ENCODE measurements at places on chromosomes 7 and 10.
A peak's percentile ranks its signal among the peaks of the same experiment; 100 is the strongest.

DNA sequence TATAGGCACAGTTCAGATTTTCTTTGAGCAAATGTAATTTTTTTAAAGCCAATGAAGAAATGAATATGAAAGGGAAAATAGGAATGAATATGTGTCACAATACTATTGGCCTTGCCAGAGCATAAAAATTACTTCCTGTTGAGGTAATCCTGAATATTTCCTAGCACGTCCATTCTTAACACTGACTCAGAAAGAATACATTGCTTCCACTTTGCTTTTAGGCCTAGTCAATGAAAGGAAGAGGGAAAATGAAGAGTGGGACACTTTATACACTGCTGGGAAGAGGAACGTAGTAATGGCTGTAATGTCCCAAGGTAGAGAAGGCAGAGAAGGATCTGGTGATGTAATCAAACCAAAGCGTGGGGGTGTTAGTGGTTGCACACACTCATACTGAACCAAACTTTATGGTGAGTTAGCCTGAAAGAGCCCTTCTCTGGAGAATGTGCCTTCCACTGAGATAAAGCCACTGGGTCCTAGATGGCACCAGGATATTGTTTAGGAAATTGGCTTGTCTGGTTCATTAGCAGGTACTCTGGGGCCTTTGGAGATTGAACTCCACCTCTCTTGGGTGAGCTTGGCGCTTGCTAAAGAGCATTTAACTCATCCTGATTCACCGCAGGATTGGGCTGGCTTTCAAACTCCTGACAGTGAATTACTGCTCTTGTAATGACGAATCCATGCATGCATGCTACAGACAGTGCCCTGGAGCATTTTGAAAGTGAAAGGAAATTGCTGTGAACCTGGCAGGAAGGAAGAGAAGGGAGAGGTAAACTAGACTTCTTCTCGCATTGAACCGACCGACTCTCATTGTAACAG, 254.9 kb downstream of the KIAA1217 start:
- DNase-seq, result no peak

DNA sequence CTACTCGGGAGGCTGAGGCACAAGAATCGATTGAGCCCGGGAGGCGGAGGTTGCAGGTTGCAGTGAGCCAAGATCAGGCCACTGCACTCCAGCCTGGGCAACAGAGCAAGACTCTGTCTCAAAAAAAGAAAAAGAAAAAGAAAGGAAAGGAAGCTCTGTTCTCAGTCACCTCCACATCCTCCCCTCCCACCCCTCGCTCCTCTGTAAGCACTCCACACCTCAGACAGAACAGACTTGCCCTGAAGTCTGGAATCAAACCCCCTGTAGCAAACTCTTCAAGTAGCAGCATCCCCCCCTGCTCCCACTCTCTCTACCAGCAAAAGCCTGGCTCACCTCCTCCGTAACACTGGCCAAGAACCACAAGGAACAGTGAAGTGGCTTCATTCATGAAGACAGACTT, 66.7 kb downstream of the PARD3 start:
- no peak for DNase-seq

DNA sequence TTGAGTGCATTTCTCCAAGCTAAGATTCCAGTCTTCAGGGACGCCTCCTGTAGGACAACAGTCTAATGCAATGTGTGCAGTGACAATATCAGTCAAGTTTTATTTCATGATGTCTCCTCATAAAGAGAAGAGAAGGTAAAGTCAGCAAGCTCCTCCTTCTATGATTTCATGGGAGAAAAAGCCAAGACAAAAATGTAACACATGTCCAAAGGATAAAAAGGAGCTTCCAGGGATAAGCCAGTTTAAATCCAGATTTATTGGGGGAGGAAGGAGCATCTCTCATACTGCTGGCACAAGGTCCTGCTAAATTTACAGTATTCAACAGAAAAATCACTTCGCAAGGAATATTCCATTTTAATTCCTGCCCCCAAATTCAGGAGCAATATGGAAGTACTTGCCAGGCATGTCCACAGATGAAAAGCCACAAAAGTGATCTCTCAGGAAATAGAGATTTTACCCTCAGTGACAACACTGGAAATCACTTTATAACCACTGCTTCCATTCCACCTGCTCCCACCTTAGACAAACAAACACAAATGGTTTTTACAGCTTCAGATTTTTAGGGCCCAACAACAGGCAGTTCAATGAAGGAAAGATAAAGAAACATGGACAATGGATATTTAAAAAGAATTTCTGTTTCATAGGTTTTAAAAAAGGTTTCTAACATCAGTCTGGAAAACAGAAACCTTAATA, 677.5 kb upstream of the C7orf33 start:
- DNase-seq, result no peak

DNA sequence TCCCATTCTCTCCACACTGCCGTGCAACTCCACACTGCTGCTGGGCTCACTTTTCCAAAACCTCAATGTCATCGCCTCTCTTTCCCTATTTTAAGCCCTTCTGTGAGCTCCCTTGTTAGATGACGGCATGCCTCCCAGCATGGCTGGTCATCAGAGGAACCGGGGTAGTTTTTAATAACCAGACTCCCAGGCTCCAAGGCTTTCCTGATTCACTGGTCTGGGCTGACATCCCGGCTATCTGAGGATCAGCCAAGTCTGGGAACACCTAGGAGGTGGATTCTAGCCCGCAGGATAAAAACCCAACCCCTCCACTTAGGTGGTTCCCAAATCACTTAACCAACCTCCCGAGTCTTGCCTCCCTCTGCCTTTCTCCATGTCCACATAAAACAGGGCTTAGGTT, 295.4 kb upstream of the FZD8 start:
- no peak for DNase-seq

- peak; percentile 14 for DNase-seq
Measured at GRCh38 chr7:1193593-1194424, 33.8 kb upstream of the ZFAND2A start.

GRCh38 chr7:29853789-29854188, 47.5 kb downstream of the WIPF3 start:
- DNase-seq, result no peak
